SW480 (cell line): ENCODE measurements at places on chromosomes 12 and 14.

GRCh38 chr12:6764011-6764828 lies 1.9 kb upstream of the PTMS start:
- peak; percentile 100 for DNase-seq

DNA sequence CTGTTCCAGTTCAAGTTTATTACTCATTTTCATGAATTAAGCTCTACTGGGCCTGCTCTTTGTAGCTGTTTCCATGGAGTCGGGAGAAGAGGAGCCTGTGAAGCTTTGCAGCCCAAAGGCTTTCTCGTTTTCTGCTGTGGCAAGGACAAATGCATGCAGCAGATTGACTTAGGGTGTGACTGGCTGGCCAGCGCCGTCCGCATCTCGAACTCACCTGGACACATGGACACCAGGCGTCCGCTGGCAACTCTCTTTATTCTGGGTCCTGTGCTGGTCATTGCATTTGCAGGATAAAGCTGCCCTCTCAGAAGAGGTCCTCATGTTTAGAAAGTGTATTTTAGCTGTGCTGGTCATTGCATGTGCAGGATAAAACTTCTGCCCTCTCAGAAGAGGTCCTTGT lies 350.4 kb downstream of the TMEM121 start:
- DNase-seq = no peak

DNA sequence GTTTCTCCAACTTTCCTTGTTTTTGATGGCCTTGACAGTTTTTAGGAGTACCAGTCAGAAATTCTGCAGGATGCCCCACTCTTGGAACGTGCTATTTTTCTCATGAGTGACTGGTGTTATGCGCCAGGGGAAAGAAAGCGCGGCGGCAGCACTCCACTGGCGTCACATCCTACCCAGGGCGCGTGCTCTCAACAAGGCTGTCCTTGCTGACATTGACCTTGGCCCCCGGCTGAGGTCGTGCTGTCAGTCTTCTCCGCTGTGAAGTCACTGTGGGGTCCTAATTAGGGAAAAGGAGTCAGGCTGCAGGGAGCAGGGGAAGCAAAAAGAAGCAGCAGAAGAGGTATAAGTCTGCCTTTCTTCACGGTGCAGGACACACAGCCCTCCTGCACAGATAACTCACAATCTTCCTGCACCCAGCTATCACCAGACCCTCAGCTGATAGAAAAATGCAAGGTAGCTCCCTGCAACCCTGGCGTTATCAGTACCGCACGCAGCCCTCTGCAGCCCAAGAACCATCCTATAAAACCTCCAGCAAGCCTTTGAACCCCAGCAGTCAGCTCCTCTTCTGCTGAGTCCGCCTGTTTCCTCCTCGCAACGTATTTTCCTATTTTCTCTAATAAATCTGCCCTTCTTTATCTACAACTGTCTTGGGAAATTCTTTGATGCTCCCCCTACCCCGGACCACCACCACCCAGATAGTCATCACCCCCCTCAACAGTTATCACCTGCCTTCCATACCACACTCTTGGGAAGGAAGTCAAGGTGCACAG lies 48.0 kb upstream of the C14orf180 start:
- DNase-seq = no peak

DNA sequence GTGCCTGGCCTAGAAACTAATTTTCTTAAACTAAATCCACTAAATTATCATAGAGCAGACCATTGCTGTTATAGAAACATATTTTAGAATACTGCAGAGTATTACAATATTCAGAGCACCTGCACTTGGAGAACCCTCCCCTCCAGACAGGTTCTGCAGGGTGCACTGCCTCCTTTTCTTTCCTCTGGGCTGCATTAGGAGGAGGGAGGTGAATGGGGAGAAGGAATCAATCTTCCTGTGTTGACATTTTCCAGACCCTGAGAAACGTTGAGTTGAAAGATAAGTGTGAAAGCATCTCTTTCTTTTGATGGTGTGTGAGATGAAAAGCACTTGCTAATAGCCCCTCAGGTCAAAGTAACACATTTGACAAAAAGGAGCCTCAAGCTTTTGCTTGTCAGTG lies 7.3 kb downstream of the SYNE2 start:
- DNase-seq = no peak

DNA sequence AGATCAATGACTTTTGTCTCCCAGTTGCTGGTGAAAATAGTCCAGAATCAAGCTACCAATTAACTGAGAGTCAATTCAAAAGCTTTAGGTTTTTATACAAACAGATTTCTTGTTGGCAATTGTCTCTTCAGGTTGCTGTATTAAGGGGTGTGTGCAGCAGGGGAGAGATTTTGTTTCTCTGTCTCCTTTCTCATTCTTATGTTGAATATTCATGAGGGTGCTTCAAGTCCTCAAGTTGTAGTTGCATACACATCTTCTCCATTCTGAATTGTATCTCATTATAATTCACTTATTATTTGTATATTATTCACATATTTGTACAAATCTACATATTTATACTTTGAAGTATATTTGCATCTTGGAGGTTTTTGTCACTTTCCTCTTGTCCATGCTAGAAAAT lies 126.7 kb upstream of the PTPRQ start:
- no peak for DNase-seq
